HFF-Myc (cell line): ENCODE measurements at places on chromosomes 16 and 17.

DNA sequence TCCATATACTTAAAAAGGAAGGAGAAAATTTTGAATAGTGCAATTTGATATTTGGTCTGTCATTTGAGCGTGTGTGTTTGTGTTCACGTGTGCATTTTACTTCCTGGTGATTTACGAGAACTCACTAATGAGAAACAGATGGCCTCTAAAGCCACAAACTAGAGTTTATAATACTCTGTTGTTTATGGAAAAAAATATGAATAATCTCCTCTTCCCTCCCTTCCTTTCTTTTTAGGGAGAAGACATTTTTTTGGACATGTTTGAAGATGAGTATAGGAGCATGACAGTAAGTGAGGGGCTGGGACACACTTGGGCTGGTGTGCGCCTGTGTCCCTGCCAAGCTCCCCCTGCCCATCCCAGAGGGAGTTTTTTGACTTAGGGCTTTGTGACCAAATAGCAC is 102.7 kb downstream of the CLEC16A start:
- peak; percentile 91 for DNase-seq

- DNase-seq = no peak
These were observed 123.8 kb upstream of the RPL38 start for GRCh38 chr17:74079537-74080300.

GRCh38 chr17:50088952-50089825 is 6.0 kb upstream of the PDK2 start:
- DNase-seq = no peak

- peak; percentile 48 for DNase-seq
These were observed 13.3 kb upstream of the YWHAE start for GRCh38 chr17:1413281-1413791.

GRCh38 chr17:29076722-29077121 is 33.8 kb downstream of the PIPOX start:
- DNase-seq = no peak

GRCh38 chr17:30831257-30831656 is 509 bp upstream of the ATAD5 start:
- no peak for DNase-seq

- DNase-seq = no peak
These were observed 10.6 kb upstream of the CPNE2 start for GRCh38 chr16:57081744-57082143.
